Activated naive CD4-positive, alpha-beta T cell treated with anti-CD3 and anti-CD28 coated beads for 36 hours (primary cell): ENCODE measurements at places on chromosomes 11 and 22.

DNA sequence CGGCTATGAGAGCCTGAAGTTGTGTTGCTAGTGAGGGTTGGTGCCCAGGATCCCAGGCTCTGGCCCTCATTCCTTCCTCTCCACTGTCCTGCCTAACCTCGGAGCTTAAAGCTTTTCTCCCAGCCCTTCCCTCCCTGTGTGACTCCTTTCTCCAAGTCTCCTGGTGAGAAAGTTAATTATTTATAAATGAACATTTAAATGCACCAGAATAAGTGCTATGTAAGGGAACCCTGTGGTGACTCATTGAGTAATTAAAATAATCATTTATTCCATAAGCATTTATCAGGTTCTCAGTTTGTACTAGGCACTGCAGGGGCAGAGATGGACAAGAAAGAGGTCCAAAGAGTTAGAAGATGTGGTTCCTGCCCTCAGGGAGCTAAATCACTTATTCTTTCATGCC, 89.1 kb upstream of the ISX start:
- no peak for DNase-seq

- no peak for DNase-seq
These were observed 61.5 kb downstream of the SGSM1 start for GRCh38 chr22:24867323-24868022.

- no peak for DNase-seq
These were observed 154.7 kb upstream of the GUCY1A2 start for GRCh38 chr11:107172996-107173395.

DNA sequence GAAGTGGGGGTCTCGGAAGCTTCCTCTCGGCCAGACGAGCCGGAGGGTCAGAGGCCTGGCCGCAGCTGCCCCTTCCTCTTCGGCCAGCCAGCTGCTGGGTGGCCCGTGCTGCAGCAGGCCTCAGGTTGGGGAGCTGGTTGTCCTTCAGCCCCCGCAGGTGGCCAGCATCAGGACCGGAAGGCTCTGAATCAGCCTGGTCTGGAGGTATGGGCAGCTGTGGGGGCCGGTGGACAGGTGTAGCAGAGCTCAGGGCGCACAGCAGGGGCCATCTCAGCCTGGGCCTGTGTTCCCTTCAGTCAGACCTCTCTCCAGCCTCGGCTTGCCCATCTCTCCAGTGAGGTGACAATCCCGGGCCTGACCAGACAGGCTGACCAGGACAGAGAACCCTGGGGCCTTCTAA, 13.9 kb upstream of the TBX1 start:
- no peak for DNase-seq

DNA sequence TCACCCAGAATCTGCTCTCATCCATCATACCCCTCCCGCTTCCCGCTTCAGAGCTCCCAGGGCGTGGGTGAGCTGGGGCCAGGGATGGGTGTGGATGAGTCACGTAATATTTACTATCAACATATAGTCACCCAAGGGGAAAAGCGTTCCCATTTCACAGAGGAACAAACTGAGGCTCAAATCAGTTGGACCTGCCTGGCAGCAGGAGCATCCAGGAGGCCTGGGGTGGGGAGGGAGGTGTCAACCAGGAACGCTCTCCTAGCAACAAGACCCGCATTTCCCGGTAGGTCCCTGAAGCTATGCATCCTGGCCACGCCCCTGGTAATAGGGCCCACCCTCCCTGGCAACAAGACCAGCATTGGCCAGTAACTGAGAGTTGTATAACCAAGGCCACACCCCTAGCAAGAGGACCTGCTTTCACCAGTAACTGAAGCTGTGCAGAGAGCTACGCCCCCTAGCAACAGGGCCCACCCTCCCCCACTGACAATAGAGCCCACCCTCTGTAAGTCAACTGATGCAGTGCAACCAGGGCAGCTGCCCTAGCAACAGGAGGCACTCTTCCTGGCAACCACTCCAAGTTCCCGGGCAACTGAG, 32.7 kb upstream of the TXNRD2 start:
- DNase-seq: no peak

DNA sequence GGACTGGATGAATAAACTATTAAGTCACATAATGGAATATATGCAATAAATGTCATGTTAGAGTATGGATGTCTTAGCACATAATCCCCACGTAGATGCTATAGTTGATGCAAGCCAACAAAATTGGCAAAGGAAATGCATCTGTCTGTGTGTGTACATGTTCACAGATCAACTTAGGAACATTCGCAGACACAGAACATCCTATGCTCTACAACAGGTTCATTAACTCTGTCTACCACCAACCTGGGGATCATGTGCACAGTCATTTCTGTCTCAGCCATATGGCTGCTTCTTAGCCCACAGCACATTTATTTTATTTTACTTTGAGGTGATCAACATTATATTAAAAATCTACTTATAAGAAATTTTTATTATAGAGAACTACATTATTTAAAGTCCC, 4.9 kb downstream of the MSANTD4 start:
- DNase-seq: no peak

GRCh38 chr22:20230777-20231420, 37.2 kb downstream of the RTN4R start:
- no peak for DNase-seq

- DNase-seq: peak; percentile 25
These were observed 16.5 kb downstream of the C22orf42 start for GRCh38 chr22:32142600-32142999.

DNA sequence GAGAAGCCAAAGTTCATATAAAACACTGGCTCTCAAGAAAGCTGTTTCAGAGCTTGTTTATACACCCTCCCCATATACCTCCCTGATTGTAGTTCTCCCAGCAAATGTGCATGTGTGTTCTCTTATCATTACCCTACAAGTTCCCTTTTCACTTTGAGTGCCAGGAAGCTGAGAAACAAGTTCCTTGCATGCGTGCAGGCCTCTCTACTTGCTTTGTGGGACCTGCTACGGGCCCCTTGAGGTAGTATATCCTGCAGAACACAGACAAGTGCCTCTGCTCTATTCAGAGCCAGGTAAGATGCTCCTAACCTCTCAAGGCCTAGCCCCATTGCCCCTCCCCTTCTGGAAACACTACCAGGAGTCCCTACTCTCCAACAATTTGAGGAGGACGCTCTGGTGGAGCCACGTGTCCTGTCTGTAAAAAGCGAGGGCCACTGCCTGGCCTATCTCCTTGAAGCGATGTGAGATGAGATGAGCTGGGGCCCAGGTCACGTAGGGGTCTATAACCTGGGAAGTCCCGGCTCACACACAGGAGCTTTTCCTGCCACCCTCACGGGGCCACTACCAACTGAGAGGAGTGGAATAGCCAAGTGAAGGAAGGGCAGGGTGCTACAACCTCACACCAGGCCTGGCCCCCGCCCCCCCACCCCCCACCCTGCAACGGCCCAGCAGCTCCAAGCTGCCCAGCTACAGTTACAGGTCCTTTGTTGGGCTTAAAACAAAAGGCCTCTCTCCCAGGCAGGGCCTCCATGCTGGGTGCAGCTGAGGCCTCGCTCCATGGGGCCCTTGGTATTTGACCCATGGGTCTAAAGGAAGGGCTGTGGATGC, 2.6 kb upstream of the ATP5MGL start:
- DNase-seq: no peak

DNA sequence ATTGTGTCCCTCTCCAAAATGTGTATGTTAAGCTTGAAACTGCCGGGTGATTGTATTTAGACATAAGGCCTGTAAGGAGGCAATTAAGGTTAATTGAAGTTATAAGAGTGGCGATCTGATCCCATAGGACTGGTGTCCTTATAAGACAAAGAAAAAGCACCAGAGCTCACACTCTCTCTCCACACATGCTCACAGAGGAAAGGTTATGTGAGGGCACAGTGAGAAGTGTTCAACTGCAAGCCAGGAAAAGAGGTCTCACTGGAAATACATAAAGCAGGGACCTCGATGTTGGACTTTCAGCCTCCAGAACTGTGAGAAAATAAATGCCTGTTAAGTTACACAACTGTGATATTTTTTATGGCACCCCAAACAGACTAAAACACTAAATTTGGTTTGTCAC, 1233.8 kb upstream of the CNTN5 start:
- no peak for DNase-seq

GRCh38 chr22:50056214-50056972, 1.7 kb downstream of the TTLL8 start:
- no peak for DNase-seq

GRCh38 chr11:29310725-29311342, 706.0 kb downstream of the KCNA4 start:
- no peak for DNase-seq

DNA sequence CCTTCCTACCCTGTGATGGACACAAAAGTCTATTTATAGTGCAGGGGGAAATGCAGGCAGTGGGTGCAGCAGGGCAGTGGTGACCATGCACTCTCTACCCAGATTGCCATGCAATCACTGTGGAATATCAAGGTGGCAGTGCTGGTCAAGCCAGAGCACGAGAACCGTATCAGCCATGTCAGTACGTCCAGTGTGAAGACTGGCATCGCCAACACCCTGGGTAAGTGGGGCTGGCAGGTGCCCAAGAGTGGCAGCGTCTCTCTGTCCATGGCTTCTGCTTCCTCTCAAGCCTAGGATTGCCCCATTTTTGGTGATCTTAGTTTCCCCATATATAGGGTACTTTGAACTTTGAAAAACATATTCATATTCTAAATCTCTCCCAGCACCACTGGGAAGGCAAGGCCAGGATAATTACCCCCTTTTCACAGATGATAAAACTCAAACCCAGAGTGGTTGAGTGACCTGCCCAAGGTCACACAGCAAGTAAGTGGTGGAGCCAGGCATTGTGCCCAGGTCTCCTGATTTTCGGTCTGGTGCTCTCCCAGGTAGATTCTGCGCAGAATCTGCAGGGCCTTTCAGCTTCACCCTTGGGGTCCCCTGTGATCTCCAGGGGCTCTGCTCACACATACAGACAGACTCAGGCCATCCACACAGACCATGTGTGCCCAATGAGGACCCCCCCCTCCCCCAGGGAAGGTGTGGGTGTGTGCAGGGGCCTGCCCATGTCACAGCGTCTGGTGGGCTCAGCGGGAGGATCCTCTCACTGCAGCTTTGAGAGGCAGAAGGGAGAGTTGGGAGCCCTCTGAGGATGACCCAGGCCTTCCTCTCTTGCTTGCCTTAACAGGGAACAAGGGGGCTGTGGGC, 7.1 kb downstream of the INPPL1 start:
- no peak for DNase-seq

DNA sequence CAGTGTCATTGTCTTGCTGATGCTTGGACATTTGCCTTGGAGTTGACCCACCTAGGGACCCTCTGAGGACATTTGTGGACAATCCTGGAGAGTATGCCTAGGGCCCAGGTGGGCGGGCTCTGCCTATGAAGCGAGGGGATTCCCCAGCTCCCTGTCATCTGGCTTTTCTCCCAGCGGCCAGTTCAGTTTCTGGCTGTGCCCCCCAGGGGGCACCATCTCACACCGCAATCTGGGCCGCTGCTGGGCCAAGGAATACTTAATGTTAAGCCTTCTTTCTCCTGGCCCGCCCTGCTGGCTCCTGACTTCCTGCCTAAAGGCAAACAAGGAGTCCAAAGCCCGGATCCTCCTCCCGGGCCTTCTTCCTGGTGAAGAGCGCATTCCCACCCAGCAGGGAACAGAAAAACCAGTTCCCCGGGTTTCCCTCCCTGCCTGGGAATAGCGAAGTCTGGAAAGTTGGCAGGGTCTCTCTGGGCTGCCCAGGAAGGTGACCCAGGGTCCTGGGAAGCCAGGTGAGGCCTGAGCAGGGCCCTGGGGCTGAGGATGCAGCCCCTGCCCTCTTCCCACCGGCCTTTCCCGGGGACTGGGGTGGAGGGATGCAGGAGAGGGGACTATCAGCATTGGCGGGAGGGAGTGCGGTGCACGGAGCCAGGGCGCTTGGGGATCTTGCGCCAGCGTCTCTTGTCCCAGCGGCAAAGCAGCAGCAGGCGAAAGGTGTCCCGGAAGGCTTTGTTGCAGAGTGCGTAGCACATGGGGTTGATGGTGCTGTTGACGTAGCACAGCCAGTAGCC, 11.9 kb downstream of the CHRM1 start:
- peak; percentile 23 for DNase-seq

DNA sequence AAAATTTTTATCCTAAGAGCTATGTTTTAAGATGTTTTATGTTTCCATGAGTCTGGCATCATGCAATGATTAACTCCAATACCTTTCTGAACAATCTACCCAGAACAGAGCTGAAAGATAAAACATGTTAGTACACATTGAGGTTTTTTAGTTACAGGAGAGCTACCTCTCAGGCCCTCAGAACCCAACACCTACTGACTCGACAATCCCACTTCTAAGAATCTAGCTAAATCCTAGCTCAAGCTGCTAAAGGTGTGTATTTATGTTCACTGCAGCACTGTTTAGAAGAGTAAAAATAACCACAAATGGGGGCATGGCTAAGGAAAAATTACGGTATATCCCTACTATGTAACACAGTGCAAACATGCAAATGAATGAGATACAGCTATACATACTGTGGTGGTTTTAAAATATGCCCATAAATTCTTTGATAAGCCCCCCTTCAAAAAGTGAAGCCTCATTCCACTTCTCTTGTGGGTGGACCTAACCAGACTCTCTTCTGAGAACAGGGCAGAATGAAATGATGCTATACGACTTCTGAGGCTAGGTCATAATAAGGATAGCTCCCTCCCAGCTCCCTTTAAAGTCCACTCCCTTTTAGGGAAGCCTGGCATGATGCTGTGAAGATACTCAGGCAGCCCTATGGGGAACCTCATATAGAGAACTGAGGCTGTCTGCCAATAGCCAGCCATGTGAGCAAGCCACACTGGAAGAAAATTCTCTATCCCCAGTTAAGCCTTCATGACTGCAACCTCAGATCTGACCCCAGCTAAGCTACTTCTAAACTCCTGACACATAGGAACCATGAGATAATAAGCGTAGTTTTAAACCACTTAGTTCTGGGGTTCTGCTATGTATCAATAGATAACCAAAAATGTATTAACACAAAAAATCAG, 29.5 kb downstream of the TMEM123 start:
- DNase-seq: no peak

DNA sequence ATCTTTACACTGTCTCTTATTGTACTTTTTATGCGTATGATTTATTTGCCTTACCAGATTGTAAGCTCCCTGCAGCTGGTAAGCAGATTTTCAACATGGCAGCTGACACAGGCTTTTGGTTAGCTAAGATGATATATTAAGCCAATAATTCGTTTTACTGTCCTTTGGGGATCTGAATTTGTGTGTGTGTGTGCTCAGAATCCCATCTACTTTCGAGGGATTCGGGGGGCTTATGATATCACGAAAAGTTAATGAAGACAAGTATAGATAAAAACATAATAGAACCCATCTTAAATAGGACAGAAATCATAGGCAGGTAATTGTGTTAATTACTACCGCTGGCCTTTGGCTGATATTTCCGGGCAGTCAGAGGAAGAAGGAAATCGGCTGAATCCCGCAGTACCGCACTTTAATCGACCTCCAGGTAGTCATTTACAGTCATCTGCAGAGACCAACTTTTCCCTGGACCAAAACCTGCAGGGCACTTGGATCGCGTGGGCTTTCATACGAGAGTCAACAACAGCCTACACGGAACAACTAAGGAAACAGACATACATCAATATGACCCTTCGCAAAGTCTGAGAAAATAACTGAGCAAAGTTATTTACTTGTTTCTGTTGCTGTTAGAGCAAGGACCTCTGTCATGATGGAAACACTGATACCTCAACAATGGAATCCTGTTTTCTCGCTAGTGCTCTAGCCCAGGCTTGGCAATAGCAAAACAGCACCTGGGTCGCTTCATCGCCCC, 802 bp downstream of the KBTBD3 start:
- DNase-seq: peak; percentile 11

GRCh38 chr11:117410861-117411710, 83.4 kb downstream of the CEP164 start:
- no peak for DNase-seq

- no peak for DNase-seq
These were observed 3.5 kb downstream of the PTDSS2 start for GRCh38 chr11:453564-453963.
